ENCODE measurements at places on chromosomes 2 and 18. TPM values are rescaled to one million over a fixed set of nuclear protein-coding genes. Genes with fewer than 3 reads are reported as not detected.

The HOXD10 gene
- 0.55 TPM for total RNA-seq

DNA sequence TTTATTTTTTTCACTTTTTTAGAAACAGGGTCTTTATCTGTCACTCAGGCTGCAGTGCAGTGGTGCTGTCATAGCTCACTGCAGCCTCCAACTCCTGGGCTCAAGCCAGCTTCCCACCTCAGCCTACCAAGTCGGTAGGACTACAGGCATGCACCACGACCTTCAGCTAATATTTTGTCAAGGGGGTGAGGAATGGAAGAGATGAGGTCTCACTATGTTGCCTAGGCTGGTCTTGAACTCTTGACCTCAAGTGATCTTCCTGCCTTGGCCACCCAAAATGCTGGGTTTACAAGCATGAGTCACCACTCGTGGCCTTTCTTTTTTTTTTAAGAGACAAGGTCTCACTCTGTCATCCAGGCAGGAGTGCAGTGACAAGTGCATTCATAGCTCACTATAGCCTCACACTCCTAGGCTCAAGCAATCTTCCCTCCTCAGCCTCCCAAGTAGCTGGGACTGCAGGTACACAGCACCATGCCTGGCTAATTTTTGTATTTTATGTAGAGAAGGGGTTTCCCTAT is 13.4 kb downstream of the PPP1R7 start:
- H3K27ac ChIP-seq = no peak overlapping the region
- peaks cover 12% of the 10 kb centered on the region for H3K4me1 ChIP-seq
- peaks cover 75% of the 10 kb centered on the region for H3K36me3 ChIP-seq

DNA sequence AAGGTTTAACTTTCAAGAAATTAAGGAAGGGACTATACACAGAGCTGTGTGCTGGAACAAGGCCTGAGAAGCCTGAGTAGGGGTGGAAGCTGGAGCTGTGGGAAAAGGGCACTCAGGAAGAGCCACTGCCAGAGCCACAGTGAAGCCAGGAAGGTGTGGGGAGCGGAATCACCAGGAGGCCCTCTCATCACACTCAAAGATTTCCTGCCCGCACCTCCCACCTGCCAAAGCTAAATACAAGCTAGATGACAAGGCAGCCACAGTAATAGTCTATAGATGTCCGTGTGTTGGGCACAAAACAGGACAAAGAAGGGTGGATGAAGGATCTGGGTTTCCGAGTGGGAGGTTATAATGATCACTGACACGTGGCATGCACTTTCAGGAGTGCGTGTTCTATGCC is 126.0 kb downstream of the ZNF532 start:
- no peaks in the 10 kb centered on the region for H3K36me3 ChIP-seq
- H3K27ac ChIP-seq = no peak overlapping the region
- no peak overlapping the region for H3K4me3 ChIP-seq
- peaks cover 17% of the 10 kb centered on the region for H3K4me1 ChIP-seq
- no peaks in the 10 kb centered on the region for H3K27me3 ChIP-seq
- no peak for DNase-seq

DNA sequence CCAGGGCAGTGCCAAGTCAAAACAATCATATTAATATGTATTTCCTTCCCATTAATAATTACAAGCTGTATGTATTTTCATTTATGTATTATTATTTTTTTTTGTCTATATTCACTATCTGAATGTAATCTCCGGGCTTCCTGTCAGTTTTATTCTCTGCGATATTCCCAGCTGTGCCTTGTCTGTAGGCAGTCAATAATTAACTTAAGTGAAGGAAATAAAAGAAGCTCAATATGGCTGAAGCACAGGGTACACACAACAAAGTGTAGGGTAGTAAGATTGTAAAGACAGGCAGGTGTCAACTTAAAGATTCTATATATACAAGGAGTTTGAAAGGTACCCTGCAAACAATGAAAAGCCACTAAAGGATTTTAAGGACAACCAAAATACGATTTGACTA is 122.9 kb downstream of the ROCK1 start:
- peaks cover 81% of the 10 kb centered on the region for H3K36me3 ChIP-seq
- no peaks in the 10 kb centered on the region for H3K4me1 ChIP-seq

GRCh38 chr18:10085876-10086275 is 172.1 kb downstream of the VAPA start:
- H3K36me3 ChIP-seq = no peaks in the 10 kb centered on the region
- no peak overlapping the region for H3K27ac ChIP-seq
- no peak overlapping the region for H3K4me3 ChIP-seq

GRCh38 chr2:174781996-174782395 is 17.7 kb upstream of the CHRNA1 start:
- no peaks in the 10 kb centered on the region for H3K27me3 ChIP-seq
- no peak overlapping the region for H3K4me3 ChIP-seq
- no peak for DNase-seq
- no peaks in the 10 kb centered on the region for H3K36me3 ChIP-seq

The RTN4 gene
- 275 TPM for total RNA-seq

DNA sequence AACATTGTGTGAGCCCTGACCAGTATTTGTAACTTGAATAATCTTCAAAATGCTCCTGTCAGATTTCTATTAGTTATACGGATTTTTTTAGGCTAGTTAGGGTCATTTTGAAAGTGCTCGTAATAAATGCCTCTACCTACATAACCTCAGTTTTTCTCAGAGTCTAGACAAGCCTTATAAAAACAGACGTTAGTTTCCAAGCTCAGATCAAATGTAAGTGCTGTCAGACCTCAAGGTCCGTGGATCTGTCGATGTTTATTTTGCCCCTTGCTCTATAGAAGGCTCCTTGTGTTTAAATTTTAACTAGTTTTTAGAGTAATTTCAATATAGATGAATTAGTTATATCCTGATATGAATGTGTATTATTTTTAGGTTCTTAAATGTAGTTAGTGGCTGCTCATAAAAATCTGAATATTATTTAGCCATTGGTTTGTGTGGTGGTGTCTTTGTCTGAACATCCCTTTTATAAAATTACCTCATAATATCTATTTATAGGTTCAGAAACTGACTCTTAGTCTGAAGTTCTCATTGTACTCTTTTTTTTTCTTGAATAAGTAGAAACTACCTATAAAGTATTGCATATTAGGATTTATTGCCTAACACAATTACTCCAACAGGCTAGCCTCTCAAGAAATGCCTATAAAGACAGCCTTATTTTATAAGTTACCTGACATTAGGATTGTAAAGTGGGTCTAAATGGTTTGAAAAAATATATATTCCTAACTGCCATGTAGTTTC is 71.1 kb downstream of the MTA3 start:
- no peak overlapping the region for H3K4me3 ChIP-seq
- H3K27ac ChIP-seq = no peak overlapping the region
- H3K4me1 ChIP-seq = no peaks in the 10 kb centered on the region

GRCh38 chr2:63697160-63697559 is 108.4 kb downstream of the MDH1 start:
- H3K27me3 ChIP-seq = no peaks in the 10 kb centered on the region
- no peaks in the 10 kb centered on the region for H3K36me3 ChIP-seq
- no peak overlapping the region for H3K4me3 ChIP-seq
- no peaks in the 10 kb centered on the region for H3K4me1 ChIP-seq
- no peak for DNase-seq
- no peak overlapping the region for H3K27ac ChIP-seq
